ENCODE measurements at places on chromosomes 7 and 10. TPM values are rescaled to one million over a fixed set of nuclear protein-coding genes. Genes with fewer than 3 reads are reported as not detected.

LRRTM3 gene
- polyA plus RNA-seq, result not detected

- DNase-seq, result no peak
These were observed 9.2 kb downstream of the GJD4 start for GRCh38 chr10:35614312-35614711.

- DNase-seq, result no peak
These were observed 203.5 kb upstream of the ZNF32 start for GRCh38 chr10:43852149-43852548.

PLAU gene
- not detected for polyA plus RNA-seq

DNA sequence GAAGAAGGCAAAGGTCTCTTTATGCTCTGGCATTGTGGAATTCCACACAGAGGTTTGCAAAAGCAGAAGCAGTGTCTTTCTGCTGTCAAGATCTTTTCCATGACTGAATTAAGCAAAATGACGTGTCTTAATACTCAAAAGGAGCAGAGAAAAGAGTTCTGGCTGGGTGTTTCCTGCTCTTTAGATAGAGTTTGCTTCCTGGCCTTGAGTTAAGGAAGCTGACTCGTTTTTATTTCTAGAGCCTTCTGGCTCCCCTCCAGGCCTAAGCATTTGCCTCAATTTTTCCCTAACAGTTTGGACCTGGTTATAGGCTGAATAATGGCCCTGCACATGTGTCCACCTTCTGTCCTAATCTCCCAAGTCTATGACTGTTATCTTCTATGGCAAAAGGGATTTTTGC is 21.6 kb downstream of the TAS2R41 start:
- DNase-seq, result no peak

DNA sequence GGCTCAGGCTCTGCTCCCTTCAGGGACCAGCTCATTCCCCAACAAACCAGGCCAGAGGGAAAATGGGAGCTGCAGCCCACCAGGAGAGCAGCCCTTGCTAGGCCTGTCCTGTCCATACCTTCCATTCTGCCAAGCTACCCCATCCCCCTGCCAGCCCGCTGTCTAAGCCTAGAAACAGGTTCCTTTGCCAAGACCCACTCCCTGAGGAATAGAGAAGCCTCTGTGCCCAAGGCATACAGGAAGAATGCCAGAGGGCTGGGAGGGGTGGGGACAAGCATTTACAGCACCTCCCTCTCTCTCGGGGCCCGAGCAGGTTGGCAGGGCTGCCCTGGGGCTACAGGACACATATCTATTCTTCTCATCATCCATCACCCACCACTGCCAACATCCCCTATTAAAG is 178.3 kb downstream of the GRID1 start:
- DNase-seq, result no peak

STOX1 gene
- polyA plus RNA-seq, result 0.38 TPM

FAM25G gene
- not detected for polyA plus RNA-seq

DNA sequence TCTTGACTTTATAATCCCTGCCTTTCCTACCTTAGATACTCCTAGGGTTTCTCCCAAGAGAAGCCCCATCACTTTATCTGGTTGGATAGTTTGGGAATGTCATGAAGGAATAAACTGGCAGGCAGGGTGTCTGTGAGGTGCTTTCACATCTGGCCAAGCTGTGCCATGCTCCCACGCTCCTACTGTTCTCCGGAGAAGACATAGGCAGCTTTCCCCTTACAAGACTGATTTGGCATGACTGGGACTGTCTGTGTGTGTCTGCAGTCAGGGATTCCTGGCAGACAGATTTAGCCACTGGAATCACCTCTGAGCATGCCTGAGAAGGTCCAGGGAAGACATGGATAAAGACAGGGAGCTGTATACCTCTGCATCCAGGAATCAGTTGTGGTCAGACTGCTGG is 45.3 kb downstream of the HK1 start:
- no peak for DNase-seq

DNA sequence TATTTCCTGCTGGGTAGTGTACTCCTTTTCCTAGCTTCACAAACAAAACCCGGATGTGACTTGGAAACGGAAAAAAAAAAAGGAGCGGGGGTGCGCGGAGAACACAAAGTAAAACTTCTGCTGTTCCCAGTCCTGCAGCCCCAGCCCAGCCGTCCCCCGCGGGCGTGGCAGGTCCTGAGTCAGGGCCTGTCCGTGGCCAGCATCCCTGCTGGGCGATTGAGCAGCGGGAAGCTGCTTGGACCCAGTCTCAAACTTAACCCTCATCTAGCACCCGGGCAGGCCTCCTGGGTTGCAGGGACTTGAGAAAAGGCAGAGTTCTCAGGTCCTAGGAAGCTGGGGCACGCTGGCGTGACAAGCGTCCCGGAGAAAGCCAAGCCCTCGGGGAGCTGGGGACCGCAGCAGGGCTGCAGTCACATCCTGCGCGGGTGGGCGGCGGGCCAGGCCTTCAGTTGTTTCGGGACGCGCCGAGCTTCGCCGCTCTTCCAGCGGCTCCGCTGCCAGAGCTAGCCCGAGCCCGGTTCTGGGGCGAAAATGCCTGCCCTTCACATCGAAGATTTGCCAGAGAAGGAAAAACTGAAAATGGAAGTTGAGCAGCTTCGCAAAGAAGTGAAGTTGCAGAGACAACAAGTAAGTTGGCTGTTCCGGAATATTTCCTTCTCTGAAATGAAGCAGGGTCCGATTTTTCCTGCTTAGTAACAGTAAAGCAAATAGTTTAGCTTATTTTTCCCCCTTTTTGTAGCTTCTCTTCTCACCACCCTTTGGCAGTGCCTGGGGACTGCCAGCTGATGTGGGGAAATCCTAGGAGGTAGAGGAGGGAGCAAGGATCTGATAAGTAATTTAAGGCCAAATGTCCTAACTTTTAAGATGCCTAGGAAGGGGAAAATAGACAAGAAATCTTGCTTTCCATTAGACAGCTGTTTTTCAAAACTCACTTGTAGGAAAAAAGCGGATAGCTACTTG is at the start of gene GNG11:
Gene GNG11 (plus strand): TSS at position 129 of the 960 bp plus-strand sequence. CDS start 403 bp downstream, at position 532.
- peak; percentile 33 for DNase-seq

GRCh38 chr7:16067711-16068110 is 353.6 kb downstream of the CRPPA start:
- no peak for DNase-seq

FAM237B gene
- not detected for polyA plus RNA-seq

GRCh38 chr7:106660862-106661720 is at the start of gene CCDC71L:
CCDC71L (minus strand) TSS chr7:106661158; CDS start chr7:106660896, 262 bp downstream.
- DNase-seq, result peak; percentile 94

- no peak for DNase-seq
These were observed 2.3 kb downstream of the PRXL2A start for GRCh38 chr10:80410578-80411145.

CARD11 gene
- polyA plus RNA-seq, result 11.0 TPM

DNA sequence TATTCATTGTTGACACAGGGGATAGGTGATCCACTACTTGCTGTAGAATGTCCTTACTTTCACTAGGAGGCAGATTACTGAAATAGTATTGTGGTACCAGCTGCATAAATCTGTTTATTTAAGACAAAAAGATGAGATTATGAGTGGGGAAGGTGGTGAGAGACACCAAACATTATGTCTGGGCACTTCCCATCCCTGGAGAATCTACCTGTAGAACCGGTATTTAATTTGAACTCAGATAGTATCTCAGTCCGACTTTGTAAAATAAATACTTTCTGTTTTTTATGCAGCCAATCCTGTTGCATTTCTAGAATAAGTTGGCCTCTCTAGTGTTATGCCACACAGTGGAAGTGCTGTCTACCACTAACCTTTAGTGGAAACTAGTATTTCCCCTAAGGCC is 13.4 kb downstream of the BCCIP start:
- DNase-seq, result no peak

- peak; percentile 21 for DNase-seq
These were observed 45.4 kb upstream of the STOX1 start for GRCh38 chr10:68781613-68782574.

DNA sequence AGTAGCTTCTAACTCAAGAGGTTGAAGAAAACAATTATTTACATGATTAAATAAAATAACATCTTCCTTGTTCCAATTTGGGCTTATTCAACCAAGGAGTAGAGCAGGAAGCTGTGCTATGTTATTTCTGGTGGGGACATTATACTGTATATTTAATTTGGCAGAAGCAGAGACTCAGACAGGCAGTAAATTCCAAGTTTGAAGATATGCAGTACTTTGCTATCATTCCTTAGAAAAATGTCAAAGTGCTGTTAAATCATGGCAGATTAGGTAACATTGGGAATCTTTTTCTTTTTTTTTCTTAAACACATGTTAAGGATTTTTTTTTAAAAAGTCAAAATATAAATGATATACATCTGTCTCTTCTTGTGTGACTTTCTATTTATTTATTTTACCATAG is 190.1 kb downstream of the SUGCT start:
- DNase-seq, result no peak

DNA sequence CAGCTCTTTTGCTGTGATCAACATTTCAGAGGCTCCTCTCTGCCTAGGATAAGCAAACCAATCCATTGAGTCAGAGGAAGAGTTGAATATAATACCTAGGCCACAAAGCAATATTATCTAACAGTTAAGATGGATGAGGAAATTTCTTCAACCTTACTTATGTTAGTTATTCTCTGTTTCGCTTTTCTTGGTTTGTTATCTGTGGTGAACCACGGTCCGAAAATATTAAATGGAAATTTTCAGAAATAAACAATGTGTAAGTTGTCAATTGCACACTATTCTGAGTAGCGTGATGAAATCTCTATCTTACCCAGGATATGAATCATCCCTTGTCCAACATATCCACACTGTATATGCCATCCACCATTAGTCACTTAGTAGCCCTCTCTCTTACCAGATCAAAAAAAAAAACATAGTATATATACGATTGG is 1.5 kb upstream of the HTR7 start:
- DNase-seq, result no peak

DNA sequence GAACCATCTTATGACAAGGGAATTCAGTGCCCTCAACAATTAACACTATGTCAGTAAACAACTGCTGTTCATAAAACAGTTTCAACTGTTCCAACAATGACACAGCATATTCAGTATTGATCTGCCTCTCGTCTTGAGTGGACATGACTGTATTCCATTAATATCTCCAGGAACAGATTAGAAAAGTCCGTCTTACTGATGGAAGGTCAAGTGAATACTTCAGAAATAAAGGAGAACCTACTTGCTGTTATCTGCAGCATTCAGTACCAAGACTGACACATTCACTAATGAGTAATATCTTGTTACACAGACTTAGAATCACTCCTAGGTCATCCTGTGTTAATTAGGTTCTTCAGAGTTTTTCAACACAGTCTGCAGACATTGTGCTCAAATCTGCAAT is 12.1 kb downstream of the KBTBD2 start:
- no peak for DNase-seq

- DNase-seq, result no peak
These were observed 365.9 kb downstream of the REEP3 start for GRCh38 chr10:63887023-63887589.

DNA sequence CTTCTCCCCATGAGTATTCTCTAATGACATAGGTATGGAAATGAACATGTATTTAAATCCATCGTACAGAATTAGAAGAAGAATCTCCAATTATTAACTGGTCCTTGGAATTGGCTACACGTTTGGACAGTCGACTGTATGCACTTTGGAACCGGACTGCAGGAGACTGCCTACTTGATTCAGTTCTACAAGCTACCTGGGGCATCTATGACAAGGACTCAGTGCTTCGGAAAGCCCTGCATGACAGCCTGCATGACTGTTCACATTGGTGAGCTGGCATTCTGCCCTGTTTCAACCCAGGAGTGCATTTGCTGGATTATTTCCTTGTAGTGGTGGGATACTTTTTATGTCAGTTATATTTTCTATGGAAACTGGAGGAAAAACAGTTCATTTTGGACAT is 32.2 kb downstream of the ZRANB1 start:
- DNase-seq, result no peak

HOXA13 gene
- polyA plus RNA-seq, result not detected

SPACDR gene
- polyA plus RNA-seq, result not detected

SMO gene
- polyA plus RNA-seq, result not detected

- DNase-seq, result no peak
These were observed 130.8 kb downstream of the PAXIP1 start for GRCh38 chr7:154871928-154872750.

HMX2 gene
- not detected for polyA plus RNA-seq

- no peak for DNase-seq
These were observed 236.7 kb downstream of the GLRX3 start for GRCh38 chr10:130372866-130373265.

GRCh38 chr7:294440-295154 is 4.6 kb downstream of the FOXL3 start:
- DNase-seq, result no peak

NDUFB8 gene
- polyA plus RNA-seq, result 419 TPM

ERCC6 gene
- 11.9 TPM for polyA plus RNA-seq
